ENCODE measurements at places on chromosomes 12 and 14.

DNA sequence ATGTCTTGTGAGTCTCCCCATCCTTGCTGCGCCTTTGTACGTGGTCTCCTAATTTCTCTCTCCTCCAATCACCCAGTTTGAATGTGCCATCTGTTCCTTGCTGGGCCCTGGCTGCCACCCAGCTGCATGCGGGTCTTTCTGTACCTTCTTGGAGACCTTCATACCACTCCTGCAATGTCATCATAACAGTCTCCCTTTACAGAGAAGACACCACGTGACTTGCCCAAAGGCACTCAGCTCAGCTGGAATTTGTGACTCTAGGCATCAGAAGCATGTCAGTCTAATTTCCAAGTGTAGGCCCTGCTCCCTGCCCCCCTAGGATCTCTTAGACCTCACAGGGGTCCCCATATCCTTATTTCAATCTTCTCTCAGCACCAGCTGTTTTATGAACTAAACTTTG, 284.2 kb downstream of the TTC8 start:
- no peak for DNase-seq

GRCh38 chr14:100293497-100294212, 12.6 kb downstream of the SLC25A29 start:
- DNase-seq: no peak

- DNase-seq: no peak
Measured at GRCh38 chr12:78494911-78495310, 369.7 kb upstream of the SYT1 start.

DNA sequence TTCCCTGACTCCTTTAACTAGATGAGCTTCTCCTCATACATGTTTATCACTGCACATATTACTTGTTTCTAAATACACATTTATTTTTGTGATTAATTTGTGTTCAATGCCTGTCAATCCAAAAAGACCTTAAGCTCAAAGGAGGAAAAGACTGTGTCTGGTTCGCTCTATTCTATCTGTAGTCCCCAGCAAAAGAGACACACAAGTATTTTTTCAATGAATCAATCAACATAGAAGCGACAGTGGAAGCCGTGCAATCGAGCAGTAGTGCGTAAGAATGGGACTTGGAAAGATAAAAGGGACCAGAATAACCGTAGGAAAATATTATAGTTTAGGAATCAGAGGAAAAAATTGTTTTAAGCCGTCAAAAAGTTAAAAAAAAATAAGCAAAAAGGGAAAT, 951 bp downstream of the WDHD1 start:
- no peak for DNase-seq
